Tongue (tissue), 3 donors: ENCODE measurements at places on chromosomes 3 and 15.

DNA sequence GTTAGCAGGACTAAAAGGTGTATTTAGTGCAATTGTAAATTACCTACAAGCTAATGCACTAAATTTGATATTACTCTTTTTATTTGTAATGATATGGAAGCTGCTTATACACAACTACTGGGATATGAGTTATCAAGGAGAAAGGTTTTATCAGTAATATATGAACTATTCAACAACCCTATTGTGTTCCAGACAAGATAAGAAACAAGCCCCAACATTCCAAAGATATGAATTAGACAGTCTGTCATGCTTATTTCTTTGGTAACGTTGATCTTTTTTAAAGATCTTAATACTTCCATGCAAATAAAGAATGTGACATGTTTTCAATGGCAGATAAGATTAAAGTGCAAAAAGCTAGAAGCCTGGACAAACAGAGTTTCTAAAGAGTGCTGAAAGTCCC is 314.0 kb upstream of the THBS1 start:
- DNase-seq, result no peak

DNA sequence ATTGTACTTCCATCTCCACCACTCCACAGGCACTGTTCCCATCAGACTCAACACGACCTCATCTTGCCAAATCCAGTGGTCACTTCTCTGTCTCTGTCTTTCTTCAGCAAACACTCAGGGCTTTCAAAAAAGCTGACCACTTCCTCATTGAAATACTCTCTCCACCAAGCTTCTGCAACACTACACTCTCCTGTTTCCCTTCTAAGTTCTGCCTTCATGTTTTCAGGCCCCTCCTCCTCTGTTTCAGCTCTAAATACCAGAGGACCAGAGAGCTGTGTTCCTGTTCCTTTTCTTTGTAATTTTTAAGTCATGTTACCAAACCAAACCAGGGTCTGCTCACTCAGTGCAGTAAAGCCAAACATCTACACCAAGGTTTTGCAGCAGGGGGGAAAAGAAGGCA is 33.8 kb upstream of the ACP3 start:
- DNase-seq, result peak; percentile 46

- DNase-seq, result peak; percentile 63
Measured at GRCh38 chr3:2099028-2099671, 484 bp downstream of the CNTN4 start.

GRCh38 chr3:153967260-153967659 is 153.9 kb upstream of the ARHGEF26 start:
- no peak for DNase-seq

GRCh38 chr15:45333550-45333949 is 44.8 kb downstream of the GATM start:
- DNase-seq, result peak; percentile 84

GRCh38 chr3:177295116-177295515 is 97.8 kb upstream of the TBL1XR1 start:
- no peak for DNase-seq

GRCh38 chr15:38809621-38810020 is 245.0 kb upstream of the RASGRP1 start:
- no peak for DNase-seq

GRCh38 chr15:35173444-35174118 is 88.5 kb upstream of the NANOGP8 start:
- DNase-seq, result no peak

DNA sequence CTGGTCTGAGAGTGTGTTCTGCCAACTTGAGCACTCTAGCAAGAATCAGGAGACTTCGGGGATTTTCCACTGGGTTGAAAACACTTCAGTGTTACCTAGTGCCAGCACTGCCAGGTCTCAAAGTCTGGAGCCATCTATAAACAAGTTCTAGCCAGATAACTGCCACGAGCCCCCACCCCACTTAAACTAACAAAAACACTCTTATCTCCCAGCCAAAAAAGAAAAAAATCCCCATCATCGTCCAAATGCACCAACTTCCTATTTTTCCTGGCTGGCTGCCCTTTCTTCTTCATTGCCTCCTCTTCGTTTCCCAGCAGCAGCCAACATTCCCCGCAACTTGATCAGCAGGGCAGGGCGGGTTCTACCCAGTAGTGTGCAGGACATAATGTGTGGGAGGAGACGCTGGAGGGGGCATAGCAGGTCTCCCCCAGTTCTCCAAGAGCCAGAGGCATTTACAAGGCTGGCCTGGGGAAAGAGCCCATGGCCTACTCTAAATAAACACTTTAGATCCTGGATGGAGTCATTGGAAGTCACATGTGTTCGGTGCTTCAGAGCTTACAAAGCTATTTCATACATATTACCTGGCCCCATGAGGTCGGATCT is 29.5 kb downstream of the C2CD4B start:
- no peak for DNase-seq

- DNase-seq, result no peak
Measured at GRCh38 chr15:41790756-41791546, 16.7 kb downstream of the MAPKBP1 start.

GRCh38 chr15:90857883-90858443 is 10.4 kb upstream of the FURIN start:
- DNase-seq, result no peak

GRCh38 chr15:101559952-101560351 is 70.4 kb upstream of the PCSK6 start:
- no peak for DNase-seq

GRCh38 chr15:63264688-63265293 is 12.6 kb upstream of the APH1B start:
- peak; percentile 88 for DNase-seq

DNA sequence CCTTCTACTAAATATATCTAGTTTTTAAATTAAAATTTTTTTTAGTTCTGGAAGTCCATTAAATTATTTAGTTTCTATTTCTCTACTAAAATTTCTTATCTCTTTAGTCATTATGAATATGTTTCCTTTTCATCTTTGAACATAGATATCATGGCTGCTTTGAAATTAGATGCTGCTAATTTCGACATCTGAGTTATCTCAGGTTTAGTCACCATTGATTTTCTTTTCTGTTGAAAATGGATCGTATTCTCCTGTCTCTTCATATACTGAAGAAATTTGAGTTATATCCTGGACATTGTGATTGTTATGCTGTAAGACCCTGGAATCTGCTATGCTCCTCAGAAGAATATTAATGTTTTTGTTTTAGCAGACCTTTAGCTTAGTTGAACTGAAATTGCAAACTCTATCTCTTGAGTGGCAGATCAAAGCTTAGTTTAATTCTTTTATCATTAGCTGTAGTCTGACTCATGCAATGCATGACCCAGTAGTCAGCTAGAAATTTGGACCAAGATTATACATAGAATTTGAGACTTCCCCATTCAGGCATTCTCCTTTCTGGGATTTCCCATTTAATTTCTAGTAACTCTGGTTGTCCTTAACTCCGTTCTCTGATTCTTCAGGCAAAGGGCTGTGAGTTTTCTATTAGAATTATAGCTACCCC is 439.8 kb upstream of the IL12A start:
- no peak for DNase-seq

DNA sequence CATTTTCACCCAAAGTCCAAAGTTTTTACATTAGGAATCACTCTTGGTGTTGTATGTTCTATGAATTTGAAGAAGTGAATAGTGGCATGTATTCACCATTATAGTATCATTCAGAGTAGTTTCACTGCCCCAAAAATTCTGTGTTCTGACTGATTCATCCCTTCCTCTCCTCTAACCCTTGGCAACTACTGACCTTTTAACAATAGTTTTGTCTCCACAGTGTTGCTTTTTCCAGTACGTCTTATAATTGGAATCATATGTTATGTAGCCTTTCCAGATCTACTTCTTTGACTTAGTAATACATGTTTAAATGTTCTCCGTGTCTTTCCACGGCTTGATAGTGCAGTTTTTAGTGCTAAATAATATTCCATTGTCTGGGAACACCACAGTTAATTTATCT is 379.0 kb upstream of the SGO1 start:
- no peak for DNase-seq

- no peak for DNase-seq
Measured at GRCh38 chr3:57135964-57136719, 29.0 kb downstream of the IL17RD start.

- no peak for DNase-seq
Measured at GRCh38 chr3:9949115-9949514, 3.1 kb downstream of the PRRT3 start.

DNA sequence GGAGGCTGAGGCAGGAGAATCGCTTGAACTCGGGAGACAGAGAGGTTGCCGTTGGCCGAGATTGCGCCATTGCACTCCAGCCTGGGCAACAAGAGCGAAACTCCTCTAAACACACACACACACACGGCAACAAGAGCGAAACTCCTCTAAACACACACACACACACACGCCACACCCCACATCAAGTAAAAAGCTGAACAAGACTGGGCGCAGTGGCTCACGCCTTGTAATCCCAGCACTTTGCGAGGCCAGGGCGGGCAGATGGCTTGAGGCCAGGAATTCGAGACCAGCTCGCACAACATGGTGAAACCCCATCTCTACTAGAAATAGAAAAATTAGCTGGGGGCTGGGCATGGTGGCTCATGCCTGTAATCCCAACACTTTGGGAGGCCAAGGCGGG is 49.0 kb downstream of the HOMER2 start:
- DNase-seq, result no peak

DNA sequence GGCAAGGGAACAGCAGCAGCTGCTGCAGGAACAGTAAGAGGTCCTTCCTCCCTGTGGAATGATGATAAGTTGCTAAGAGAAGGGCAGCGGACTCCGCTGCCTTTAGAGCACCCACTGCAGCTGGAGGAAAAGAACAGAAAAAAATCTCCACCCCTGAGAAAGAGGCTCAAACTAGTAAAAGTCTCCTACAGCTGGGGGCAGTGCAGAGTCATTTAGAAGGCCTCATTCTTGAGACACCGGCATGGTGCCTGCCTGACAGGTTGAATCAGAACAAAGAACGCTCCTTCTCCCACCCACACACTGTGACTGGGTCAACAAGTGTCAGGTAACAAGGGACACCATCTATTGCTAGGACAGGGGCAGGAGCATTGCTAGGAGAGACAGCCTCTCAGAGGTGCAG is 188.4 kb downstream of the ABHD5 start:
- DNase-seq, result no peak

DNA sequence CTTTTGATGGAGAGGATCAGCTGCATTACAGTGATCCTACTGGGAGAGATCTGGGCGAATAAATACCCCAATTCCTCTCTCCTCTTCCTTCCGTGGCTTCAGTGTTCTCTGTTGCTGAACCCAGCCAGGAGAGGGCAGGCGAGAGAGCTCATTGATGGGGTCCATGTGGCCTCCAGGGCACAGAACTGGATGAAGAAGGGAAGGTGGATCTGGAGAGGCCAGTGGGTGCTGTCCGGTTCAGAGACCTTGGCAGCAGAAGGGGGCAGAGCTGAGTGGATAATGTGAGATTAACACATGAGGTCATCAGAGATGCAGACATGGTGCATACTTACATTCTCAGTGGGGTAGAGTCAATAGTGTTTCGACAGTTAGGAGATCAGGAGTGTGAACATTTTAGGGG is 193.6 kb downstream of the CLSTN2 start:
- peak; percentile 24 for DNase-seq

DNA sequence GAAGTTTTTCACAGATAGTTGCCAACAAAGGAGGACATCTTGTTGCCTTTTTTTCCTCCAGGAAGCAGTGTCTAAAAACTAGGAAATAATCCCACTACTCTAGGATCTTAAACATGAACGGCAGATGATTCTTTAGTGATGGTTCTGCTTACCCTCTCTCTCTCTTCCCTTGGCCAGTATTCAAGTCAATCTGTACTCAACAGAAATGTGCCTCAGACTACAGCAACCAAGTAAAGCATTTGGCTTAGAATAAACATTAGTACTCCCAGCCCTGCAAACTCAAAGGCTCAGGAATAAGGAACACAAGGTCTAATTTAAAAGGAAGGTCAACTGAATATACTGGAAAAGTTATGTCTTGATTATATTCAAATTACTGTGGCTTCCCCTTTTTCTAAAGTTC is 8.7 kb downstream of the NPTN start:
- peak; percentile 45 for DNase-seq

DNA sequence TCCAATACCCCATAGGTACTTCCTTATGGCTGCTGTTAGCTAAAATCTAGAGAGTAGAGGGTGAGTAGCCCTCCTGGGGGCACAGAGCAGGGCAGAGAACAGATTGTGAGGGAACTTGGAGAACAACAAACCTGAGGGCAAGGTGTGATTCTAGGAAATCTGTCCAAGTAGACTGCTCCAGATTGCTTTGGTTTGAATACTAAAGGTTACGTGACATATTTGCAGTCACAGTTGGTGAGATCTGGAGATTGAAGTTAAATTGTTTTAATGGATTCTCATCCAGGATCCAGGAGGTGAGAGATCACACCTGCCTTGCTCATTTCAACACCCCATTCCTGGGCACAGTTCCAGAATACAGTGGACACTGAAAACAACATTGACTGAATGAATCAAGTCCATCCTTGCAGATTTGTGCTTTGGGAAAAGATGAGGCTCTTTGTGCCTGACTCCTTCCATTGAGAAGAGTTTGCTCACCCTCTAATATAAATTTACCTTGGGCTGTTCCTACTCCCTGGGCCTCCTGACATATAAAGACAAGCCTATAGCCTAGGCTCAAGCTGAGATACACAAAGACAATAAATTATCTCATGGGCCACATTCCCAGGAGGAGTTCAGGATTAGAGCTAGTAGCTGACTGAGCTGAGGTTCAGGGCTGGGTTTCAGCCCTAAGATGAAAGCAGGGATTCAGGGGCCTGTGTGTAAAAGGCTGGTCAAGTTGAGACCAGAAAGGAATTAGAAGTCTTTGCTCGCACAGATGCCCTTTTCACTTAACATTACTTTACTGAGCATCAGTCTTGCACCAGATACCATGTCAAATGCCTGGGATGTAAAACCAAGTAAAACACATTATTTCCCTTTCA is 400.9 kb upstream of the MCTP2 start:
- peak; percentile 37 for DNase-seq

- DNase-seq, result peak; percentile 82
Measured at GRCh38 chr3:90091549-90091948, 984.1 kb downstream of the EPHA3 start.

DNA sequence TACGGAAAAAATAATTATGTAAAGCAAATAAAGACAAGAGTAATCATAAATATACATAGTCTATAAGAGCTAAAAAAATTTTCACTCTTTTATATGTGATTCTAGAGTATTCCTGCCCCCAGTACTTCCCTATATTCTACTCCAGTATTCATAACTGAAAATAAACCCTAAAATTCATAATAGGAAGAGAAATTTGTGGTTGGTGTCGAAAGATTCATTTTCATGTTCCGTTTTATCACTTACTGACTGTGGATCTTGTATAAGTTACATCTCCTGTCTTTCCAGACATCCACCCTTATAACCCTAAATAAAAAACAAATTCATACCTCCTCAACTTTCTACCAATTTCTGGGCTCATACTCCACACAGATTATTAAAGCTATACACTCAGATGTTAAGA is 16.0 kb upstream of the MBNL1 start:
- DNase-seq, result no peak

- DNase-seq, result no peak
Measured at GRCh38 chr15:77499087-77499760, 78.5 kb downstream of the HMG20A start.

GRCh38 chr3:147383617-147384016 is 22.7 kb downstream of the ZIC4 start:
- no peak for DNase-seq

GRCh38 chr3:131819381-131820055 is 215.3 kb downstream of the CPNE4 start:
- no peak for DNase-seq

GRCh38 chr3:169240786-169241486 is 422.6 kb downstream of the MECOM start:
- no peak for DNase-seq
